ENCODE measurements at places on chromosomes 12 and 14.

GRCh38 chr14:33545696-33546095, 405.2 kb downstream of the EGLN3 start:
- DNase-seq: no peak

GRCh38 chr14:53751650-53752049, 205.0 kb downstream of the BMP4 start:
- DNase-seq: no peak

GRCh38 chr12:56271031-56271430, 4.3 kb downstream of the COQ10A start:
- no peak for DNase-seq

- no peak for DNase-seq
Observed at GRCh38 chr14:60133487-60133886, 31.7 kb downstream of the DHRS7 start.

GRCh38 chr14:68198713-68199495, 379.3 kb downstream of the RAD51B start:
- no peak for DNase-seq

GRCh38 chr12:12890543-12891079, 751 bp upstream of the GPRC5A start:
- peak; percentile 16 for DNase-seq

GRCh38 chr14:92900660-92901059, 22.3 kb upstream of the CHGA start:
- no peak for DNase-seq

GRCh38 chr14:52313903-52314594, at the start of gene PTGER2:
TSS of gene PTGER2 (plus strand) at chr14:52314312. CDS start at chr14:52314549, 237 bp downstream.
- DNase-seq: peak; percentile 88

- no peak for DNase-seq
Observed at GRCh38 chr12:7994731-7995205, 37.7 kb upstream of the FOXJ2 start.

GRCh38 chr14:91258011-91258618, 13.6 kb upstream of the GPR68 start:
- DNase-seq: no peak

GRCh38 chr14:105413544-105413886, 6.1 kb upstream of the MTA1 start:
- DNase-seq: no peak

DNA sequence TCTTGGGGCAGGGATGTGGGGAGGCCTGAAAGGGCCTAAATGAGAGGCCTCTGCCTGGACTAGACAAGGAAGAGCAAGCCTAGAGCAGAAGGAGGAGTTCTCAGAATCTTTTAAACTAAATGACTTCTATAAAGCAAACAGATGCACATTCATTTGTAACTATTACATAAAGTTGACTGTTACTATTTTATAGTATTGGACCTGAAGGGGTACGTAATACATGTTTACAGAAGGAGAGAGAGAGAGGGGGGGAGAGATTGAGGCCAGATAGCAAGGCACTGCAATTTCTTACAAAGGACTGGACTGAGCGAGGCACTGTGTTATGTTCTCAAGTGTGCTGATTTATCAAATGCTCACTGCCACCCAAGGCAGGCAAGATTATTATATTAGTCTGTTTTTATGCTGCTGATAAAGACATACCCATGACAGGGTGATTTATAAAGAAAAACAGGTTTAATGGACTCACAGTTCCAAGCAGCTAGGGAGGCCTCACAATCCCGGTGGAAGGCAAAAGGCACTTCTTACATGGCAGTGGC, 215.8 kb upstream of the NOS1 start:
- no peak for DNase-seq

Data from activated naive CD8-positive, alpha-beta T cell treated with anti-CD3 and anti-CD28 coated beads, Interleukin-2, amount 50 U/mL, for 24 hours (primary cell).